ENCODE measurements at places on chromosomes 11 and 22.

- peak; percentile 26 for DNase-seq
Measured at GRCh38 chr11:72719144-72719543, 33.1 kb downstream of the ARAP1 start.

DNA sequence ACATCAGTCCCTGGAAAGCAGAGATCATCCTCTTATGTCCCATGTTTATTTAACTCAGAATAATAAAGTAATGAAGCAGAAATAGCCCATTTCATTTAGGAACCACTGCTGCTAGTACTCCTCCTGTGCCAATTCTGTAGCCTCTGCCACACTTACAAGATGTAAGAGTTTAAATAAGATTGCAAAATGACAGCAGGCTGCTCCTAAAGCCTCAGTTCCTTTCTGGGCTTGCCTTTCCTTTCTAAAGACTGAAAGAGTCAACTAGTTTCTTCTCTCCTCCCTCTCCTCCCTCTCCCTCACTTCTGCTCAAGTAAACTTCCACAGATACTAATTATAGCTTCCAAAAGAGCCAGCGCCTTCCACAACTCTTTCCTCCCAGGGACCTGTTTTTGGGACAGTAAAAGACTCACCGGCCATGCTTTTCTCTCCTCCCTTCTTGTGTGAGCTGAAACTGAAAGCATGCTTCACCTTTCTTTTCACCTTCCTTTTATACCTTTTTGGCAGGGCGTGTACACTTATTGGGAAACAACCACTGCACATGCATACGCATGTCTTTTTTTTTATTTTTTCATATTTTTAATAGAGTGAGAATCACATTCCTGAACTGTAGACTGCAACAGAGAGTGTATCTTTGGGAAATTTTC, 26.1 kb upstream of the CARD16 start:
- no peak for DNase-seq

GRCh38 chr11:15764948-15765347, 591.4 kb downstream of the SOX6 start:
- DNase-seq: no peak

- no peak for DNase-seq
Measured at GRCh38 chr11:133723056-133723455, 122.3 kb downstream of the SPATA19 start.

- DNase-seq: no peak
Measured at GRCh38 chr11:101576456-101576855, 7.4 kb downstream of the TRPC6 start.

DNA sequence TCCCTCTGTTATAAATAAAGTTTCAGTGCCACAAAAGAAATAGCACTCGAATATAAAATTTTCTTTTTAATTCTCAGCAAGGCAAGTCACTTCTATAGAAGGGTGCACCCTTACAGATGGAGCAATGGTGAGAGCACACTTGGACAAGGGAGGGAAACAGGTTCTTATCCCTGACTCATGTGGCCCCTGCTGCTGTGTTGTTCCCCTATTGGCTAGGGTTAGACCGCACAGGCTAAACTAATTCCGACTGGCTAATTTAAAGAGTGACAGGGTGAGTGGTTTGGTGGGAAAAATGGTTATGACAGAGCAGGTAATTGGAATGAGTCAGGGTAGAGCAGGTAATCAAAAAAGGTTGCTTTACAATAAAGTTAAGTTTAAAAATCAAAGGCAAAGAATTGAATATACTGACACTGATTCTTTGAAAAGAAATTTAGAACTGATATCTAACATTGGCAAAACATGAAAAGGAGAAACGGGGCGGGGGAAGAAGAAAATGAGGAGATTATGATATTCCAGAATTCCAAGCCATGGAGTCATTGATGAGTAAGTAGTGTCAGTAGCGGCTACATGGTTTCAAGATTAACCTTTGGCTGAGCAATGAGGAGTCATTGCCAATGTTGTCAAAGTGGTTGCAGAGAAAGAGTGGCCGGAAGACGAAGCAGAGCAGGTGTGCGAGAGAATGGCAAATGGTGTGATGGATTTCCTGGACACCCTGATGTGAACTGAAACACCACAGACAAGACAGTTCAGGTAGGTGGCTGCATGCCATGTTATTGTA, 48.4 kb upstream of the MRGPRX1 start:
- DNase-seq: no peak

Measured in T-helper 2 cell (primary cell).